ENCODE measurements at places on chromosomes 1 and 21. TPM values are rescaled to one million over a fixed set of nuclear protein-coding genes. Genes with fewer than 3 reads are reported as not detected.

DNA sequence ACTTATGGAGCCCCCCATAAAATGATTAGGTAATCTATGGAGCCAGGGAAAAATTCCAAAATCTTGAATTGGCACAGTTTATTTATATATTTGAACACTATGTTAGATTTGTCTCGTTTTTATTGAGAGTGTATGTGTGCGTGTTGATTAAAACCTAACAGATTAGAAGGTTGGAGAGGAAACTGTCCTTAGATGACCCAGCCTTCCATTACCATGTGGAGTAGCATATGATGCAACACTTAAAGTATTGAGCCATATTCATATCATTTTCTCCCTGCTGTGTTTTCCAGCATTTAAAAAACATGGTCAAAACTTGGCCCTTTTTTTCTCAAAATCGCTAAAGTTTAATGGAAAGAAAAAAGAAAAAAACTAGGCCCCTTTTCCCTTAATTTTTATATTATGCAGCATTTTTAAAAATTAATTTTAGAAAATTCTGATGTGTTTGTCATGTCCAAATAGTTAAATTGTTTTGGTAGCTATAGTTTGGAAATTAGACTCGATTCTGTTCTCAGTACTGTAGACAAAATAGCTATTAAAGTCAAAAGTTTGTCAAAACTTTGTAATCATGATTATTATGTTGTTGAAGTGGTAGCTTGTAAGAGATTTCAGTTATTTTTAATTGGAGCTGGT, 2.3 kb downstream of the LRRC8D start:
- DNase-seq, result no peak

GRCh38 chr21:45827302-45827692, 154.3 kb upstream of the COL6A1 start:
- no peak for DNase-seq

- DNase-seq, result peak; percentile 71
Observed at GRCh38 chr1:81174811-81175476, 625.8 kb upstream of the ADGRL2 start.

DNA sequence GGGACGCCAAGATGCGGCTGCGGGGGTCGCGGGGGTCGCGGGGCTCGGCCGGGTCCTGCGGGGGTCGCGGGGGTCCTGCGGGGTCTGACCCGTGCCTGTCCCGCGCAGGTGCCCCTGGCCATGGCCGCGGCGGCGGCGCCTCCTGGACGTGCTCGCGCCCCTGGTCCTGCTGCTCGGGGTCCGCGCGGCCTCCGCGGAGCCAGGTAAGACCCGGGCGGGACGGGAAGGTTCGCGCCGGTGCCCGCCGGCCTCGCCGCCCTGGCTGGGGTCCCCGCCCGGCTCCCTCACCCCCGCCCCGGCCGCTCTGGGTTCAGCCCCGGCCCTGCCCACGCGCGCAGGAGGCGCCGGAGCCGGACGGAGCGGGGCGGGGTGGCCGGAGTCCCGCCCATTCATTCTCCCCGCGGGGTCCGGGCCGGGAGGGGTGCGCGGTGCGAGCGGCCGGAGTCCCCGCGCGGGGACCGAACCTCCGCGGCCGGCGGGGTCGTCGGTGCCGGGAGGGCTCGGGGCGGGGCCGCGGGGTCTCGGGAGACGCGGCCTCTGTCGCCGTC, 380 bp downstream of the COL18A1 start:
- DNase-seq, result peak; percentile 50

DNA sequence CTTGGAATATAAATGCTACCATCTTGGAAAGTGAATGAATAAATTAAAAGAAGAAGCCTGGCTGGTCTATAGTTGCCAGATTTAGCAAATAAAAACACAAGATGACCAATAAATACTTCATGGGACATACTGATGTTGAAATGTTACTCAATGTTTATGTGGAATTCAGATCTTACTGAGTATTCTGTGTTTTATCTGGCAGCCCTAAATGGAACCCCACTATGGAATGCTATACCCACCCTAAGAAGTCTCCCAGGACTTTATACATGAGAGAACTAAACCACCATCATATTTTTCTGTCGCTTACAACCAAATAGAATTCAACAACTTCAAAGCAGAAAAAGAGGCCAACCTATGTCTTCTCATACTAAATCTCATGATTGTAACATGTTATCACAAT, 177.6 kb upstream of the HMCN1 start:
- DNase-seq, result no peak

- DNase-seq, result no peak
Observed at GRCh38 chr1:76317299-76317900, 242.9 kb downstream of the ST6GALNAC3 start.

DNA sequence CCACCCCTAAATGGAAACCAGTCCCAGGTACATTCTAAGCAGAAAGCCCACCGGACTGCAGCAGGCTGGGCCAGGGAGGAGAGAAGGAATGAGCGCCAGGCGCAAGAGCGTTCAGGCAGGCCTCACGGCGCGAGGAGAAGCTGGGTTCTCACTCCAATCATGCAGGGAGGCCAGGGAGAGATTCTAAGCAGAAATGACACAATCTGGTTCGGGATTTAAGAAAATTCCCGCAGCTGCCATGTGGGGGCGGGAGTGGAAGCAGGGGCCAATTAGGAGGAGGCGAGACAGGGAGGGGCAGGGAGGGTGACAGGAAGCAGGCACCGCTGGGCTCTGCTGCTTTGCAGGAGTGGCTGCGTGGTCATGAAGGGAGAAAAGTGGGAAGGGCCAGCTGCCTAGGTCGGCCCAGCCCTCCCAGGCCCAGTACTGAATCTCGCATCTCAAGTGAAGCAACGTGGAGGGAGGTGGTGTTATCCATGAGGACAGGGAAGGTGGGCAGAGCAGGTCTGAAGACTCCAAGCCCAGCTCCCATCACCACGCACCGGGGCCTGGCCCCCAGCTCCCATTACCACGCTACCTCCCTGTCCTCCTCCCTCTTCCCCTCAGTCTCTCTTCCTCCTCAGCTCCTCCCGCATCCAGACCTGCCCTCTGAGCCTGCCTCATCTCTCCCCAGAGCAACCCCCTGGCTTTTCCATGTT, 11.8 kb downstream of the NPHP4 start:
- DNase-seq, result no peak

- no peak for DNase-seq
Observed at GRCh38 chr1:44029260-44029910, 1.9 kb downstream of the SLC6A9 start.

DNA sequence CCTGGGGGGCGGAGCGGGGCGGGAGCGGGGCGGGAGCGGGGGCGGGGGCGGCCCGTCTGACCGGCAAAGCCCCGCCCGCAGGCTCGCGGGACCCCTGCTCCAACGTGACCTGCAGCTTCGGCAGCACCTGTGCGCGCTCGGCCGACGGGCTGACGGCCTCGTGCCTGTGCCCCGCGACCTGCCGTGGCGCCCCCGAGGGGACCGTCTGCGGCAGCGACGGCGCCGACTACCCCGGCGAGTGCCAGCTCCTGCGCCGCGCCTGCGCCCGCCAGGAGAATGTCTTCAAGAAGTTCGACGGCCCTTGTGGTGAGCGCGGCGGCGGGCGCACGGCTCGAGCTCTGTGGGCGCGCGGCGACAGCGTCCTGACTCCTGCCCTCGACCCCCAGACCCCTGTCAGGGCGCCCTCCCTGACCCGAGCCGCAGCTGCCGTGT, 21.2 kb downstream of the AGRN start:
- no peak for DNase-seq

- DNase-seq, result no peak
Observed at GRCh38 chr1:214933375-214933774, 149.2 kb upstream of the KCNK2 start.

GRCh38 chr1:2787163-2787911, 14.2 kb downstream of the TTC34 start:
- no peak for DNase-seq

DNA sequence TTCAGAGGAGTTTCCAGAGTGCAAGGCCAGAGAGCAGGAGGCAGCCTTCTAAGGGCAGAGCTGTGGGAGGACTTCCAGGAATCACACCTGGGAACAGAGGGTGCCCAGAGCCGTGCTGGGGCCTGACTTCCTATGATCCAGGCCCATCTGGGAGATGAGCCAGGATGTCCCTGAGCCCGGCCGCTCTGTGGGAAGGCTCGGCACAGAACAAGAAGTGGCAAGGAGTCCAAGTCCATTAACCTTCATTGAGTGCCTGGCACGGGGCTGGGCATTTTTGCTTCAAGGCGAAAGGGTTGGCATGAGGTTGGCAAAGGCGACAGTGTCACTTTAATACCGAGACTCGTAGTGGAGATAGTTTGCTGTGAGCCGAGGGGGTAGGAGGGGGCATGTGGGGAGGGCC, 18.2 kb downstream of the TMEM201 start:
- no peak for DNase-seq

DNA sequence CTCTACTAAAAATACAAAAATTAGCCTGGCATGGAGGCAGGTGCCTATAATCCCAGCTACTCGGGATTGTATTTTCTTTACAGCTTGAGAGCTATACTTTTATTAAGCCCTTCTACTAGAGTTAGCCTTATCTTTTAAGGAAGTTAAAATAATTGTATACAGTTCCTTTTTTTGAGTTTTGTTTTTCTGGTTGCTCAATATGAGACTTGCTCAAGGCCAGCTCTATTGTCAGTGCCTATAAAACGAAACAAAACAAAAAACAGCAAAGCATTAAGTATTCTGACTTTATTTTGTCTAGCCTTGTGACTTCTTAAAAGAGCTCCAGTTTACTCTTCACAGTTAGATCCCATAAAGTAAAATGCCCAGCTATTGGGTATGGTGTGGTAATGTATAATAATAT, 17.2 kb downstream of the PKN2 start:
- DNase-seq, result no peak

GRCh38 chr1:40887012-40887378, 24.8 kb upstream of the CITED4 start:
- DNase-seq, result no peak

GRCh38 chr1:235901461-235901860, 34.8 kb upstream of the LYST start:
- DNase-seq, result no peak

DNA sequence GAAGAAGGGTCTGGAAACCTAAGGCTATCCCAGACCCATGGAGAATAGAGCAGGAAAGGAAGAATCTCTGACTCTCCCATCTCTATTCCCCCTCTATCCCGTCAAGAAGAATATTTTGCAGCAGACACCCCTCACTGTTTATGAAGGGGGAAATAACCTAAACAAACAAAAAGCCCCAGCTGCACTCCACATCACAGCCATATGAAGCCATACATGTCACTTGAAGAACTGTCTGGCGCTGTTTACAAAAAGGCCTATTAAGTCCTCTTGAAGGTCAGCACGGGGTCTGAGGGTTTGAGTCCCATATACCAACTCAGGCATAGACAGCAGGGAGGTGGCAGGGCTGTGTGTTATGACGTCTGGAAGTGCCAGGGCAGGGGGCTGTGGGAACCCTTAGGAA, 31.4 kb downstream of the TRABD2B start:
- DNase-seq, result no peak

DNA sequence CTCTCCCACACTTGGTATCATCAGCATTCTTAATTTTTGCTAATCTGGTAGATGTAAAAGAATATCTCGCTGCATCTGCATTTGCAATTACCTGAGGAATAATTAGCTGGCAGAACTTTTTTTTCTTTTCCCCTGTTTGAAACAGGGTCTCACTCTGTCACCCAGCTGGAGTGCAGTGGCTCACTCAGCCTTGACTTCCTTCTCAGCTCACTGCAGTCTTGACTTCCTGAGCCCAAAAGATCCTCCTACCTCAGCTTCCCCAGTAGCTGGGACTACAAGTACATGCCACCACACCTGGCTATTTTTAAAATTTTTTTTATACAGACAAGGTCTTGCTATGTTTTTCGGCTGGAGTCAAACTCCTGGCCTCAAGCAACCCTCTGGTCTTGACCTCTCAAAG, 35.4 kb upstream of the ENAH start:
- no peak for DNase-seq

DNA sequence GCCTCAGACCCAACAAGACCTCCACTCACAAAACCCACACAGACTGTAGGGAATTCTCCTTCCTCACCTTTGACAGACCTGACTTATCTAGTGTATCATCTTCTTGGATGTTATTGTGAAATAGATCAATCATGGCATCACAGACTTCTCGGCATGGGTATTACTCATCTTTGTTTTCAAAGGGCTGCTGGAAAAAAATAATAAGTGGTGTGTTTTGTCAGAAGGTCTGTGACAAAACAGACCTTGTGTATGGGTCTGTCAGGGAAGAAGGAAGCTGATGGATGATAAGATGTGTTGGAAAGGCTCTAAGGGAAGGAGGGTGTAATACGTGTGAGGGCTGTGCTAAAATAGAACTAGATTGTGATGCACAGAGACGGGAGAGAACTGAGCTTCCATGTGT, 13.9 kb upstream of the S100A7 start:
- no peak for DNase-seq

DNA sequence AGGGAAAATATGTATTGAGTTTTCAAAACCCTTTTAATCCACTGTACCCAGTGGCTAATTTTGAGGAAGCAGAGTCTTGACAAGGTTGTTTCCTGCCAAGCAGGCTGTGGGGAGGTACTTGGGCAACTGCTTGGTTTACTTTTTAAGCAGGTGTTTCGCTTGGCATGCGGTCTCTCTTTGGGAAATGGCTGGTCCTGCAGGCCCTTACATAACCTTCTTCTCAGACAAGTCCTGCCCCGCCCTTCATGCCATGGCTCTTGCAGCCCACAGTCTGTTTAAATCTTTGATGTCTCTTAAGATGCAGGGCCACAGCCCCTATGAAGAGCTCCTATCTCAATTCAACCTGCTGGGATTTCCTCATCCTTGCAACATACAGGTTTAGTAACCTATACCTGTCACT, 36.0 kb upstream of the ABCD3 start:
- peak; percentile 63 for DNase-seq

GRCh38 chr1:20100632-20101355, 18.5 kb downstream of the PLA2G2D start:
- peak; percentile 58 for DNase-seq

GRCh38 chr1:23634840-23635651, 56.6 kb upstream of the RPL11 start:
- peak; percentile 56 for DNase-seq

DNA sequence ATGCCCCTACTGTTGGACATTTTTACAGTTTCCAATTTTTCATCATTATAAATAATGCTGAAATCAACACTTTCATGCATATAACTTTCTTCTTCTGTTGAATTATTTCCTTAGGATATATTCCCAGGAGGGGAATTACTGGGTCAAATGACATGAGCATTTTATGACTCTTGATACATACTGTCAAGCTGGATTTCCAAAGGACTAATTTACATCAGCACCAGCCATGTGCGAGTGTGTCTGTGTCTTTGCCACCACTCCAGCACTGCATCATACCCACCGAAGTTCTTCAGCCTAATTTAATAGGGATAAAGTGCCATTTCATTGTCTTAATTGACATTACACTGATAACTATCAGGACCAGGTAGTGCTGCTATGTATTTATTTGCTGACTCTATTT, 146.7 kb downstream of the CSMD2 start:
- no peak for DNase-seq

Gene BSND
- not detected for total RNA-seq

Gene ASCL5
- total RNA-seq, result not detected

Gene LCE2B
- not detected for total RNA-seq

Gene PUSL1
- 22.7 TPM for total RNA-seq

Gene MAP1LC3C
- not detected for total RNA-seq

Gene OR14I1
- total RNA-seq, result not detected

Gene OPN3
- 22.0 TPM for total RNA-seq

Gene PRKACB
- 28.5 TPM for total RNA-seq
